GM20000 (cell line): ENCODE measurements at places on chromosomes 12 and 14.

DNA sequence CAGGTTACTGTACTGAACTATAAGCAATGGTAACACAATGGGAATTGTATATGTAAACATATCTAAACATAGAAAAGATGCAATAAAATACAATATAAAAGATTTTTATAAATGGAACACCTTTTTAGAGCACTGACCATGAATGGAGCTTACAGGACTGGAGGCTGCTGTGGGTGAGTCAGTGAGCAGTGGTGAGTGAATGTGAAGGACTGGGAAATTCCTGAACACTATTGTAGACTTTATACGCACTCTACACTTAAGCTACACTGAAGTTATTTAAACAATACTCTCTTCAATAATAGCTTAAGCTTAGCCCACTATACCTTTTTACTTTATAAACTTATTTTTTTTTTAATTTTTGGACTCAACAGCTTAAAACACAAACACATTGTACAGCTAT, 313.5 kb downstream of the KCNC2 start:
- no peak for DNase-seq

DNA sequence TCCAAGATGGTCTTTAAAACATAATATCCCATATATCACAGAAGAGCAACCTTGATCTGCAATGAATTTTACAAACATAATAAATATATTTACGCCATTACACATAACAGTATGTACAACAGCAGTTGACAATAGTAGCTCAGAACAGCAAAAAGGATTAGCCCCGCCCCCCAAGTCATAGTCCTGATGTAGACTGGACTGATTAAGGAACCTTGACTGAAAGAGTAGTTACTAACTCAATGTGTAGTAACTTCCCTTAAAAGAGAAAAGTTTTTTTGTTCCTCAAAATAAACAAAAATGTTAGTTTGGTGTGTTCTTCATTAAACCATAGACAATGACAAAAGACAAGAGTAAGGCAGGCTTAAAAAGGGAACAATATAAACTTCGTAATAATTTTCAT, 44.5 kb downstream of the GTF2A1 start:
- no peak for DNase-seq

- no peak for DNase-seq
Observed at GRCh38 chr12:51911307-51911706, 4.0 kb downstream of the ACVRL1 start.

DNA sequence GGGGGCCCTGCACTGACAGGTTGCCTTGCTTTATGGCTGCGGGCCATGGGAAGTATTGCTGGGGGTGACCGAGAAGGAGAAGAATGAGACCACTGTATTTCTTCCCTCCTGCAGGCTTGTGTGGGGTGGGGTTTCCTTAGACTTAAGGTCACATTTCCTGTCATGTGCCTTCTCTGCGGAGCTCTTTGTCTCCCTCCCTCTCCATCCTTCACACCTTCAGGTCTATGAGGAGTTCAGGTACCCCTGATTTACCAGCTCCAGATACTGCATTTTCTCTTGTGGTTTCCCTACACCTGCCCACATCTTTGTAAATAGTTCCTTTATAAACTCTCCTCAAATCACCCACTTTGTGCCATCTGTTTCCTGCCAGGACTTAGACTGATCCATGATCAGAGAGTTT, 3.6 kb downstream of the FNTB start:
- DNase-seq = no peak

GRCh38 chr12:96235484-96235826, 41.3 kb downstream of the ELK3 start:
- DNase-seq = no peak

- DNase-seq = no peak
Observed at GRCh38 chr12:70741256-70741655, 104.0 kb upstream of the PTPRB start.

GRCh38 chr12:42382013-42382696, 56.2 kb downstream of the PPHLN1 start:
- no peak for DNase-seq

- DNase-seq = no peak
Observed at GRCh38 chr14:62777510-62777909, 267.7 kb downstream of the KCNH5 start.

GRCh38 chr14:71538938-71539649, 393.1 kb upstream of the RGS6 start:
- DNase-seq = no peak

DNA sequence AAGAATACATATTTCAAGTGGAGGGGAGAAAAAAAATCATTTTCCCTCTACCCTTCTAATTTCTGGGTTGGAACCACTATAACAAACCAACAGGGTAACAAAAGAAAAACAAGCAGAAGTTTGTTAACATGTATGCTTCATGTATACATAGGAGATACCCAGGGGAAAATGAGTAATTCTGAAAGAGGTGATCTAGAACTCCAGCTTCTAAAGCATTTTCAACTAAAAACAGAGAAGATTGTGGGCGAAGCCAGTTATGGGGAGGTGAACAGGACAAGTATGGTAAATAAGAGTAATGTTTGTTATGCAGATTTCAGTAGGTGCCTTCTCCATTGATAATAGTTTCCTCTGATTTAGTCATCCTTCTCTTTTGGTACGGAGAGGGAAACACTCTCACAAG, 16.7 kb downstream of the FNTB start:
- DNase-seq = peak; percentile 36

DNA sequence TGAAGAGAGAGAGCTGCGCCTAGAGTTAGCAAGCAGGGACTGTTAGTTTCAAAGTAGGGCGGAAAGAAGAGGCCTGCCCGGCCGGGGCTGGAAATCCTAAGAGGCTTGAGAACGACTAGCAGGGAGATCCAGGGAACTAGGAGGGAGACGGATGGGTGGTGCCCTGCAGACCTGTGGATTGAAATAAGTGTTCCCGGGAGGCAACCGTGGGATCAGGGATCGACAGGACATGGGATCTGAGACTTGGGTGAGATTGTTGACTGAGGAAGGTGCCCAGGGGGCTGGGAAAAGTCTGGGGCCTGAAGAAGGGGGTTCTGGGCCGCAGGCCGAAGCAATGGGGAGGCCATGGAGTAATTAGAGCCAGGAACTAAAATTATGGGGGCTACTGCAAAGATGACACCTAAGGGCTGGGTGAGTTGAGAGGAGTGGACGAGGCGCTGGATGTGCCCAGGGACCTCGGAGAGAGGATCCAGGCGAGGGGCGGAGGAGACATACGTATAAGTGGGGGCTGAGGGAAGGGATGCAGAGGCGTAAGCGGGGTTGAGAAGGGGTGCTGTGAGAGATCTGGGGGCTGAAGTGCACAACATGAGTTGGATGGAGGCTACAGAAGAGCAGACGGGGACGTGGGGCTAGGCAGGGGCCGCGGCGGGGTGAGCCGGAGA, 635 bp downstream of the LTA4H start:
- no peak for DNase-seq

DNA sequence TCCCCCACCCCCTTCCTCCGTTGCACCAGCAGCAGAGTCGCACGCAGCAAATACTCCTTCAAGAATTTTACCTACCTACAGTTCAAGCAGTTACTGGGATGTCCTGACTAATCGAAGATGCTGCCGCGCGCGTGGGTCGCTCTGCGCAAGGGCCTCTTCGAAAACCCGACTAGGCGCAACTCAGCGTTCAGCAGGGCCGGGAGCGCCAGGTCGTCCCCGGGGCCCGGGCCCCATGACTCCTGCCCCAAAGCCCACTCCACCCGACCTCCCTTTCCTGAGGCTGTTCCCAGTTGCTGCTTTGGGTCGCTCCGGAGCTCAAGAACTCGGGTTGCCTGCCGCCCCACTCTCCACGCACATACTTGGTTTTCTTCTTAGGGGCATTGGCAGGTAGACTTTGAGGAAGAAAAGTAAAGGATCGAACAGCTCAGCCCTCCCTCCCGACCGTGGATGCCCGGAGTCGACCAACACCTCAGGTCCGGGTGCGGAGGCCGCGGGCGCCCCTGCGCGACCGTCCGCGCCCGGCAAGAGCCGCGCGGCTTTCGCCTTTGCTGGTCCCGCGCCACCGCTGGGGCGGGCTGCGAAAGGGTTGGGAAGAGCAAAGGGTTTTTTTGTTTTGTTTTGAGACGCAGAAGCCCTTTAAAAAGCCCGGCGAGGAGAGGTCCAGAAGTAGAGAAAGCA, 1.9 kb downstream of the BMP4 start:
- DNase-seq = peak; percentile 50

DNA sequence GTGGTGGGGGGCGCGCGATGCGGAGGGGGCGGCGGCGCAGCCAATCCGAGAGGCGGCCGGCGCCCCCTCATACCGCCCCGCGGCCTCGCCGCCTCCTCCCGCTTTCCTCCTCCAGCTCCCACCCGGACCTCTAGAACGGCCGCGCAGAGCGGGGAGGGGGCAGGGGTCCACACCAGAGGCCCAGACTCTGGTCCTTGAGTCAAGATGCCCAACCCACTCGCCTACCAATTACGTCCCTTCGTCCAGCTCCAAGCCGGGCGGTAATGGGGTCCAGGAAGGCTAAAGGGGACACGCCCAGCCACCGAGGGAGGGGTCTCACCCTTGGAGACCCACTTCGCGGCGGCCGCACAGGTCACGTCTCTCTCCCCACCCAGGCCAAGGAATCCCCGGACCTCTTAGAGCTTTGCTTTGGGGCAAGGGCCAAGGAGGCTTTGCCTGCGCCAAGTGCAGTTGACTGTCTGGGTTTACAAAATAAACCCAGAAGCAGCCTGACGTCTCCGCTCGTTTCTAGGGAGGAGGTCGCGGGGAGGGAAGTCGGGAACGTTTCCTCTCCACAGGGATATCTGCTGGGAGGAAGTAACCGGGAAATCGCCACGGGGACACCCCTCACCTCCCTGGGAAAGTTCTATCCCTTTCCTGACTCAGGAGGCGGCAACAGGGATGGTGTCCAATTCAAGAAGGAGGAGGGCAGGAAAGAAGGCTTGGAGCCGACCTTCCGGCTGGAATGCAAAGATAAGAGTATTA, 394 bp upstream of the AMIGO2 start:
- peak; percentile 63 for DNase-seq

DNA sequence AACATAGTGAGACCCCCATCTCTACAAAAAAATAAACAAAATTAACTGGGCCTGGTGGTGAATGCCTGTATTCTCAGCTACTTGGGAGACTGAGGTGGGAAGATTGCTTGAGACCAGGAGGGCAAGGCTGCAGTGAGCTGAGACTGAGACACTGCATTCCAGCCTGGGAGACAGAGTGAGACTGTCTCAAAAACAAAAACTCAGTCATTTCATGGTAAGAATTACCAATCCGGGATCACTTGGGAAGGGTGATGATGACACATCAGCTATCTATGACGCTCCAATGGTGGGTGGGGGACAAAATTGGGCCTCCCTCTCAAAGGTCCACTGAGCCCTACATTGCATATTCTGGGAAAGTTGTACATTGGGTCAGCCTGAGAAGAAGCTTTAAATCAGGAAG, 47.7 kb downstream of the SERPINA3 start:
- DNase-seq = no peak

- DNase-seq = no peak
Observed at GRCh38 chr14:22939684-22940083, 10.5 kb upstream of the PRMT5 start.

- peak; percentile 89 for DNase-seq
Observed at GRCh38 chr12:4269279-4269991, 4.1 kb upstream of the CCND2 start.

DNA sequence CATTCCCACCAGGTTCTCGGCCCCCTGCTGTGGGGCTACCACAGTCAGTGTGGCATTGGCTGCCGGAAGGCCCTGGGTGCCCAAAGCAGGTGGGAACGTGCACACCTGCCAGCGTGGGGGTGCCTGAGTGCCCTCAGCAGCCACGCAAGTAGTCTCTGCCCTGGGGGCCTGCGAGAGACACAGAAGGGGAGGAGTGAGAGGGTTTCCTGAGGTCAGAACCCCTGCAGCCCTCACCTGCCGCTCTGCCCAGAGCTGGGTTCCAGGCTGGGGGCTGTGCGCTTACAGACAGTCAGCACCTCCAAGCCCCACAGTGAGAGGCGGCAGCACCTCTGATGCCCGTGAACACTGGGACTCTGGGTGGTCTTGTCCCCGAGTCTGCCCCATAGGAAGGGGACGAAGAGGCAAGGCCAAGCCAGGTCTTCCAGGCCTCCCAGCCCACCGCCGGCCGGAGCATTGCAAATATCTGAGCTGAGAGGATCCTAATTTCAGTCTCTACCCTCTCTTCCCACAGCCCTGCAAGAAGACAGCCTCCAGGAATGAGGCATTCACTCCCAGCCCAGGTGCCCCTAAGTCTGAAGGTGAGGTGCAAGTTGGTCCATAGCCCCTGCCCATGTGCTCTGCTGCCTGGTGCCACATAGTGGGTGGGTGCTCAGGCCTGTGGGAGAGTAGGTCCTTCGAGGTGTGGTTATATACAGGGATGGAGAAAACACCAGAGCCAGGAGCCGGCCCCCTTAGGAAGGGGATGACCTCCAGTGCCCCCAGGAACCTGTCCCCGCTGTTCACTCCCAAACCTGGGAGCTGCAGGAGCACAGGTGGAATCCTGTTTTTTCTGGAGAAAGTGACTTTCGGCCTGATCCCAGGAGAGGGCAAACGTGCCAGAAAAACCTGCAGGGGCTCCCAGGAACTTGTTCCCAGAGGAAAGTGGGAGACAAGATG, 291.1 kb upstream of the RTL1 start:
- no peak for DNase-seq
